ENCODE measurements at places on chromosomes 1 and 21. TPM values are rescaled to one million over a fixed set of nuclear protein-coding genes. Genes with fewer than 3 reads are reported as not detected.

The ATP1A4 gene
- polyA plus RNA-seq: 0.11 TPM

GRCh38 chr1:168907786-168908348 lies 178.9 kb upstream of the DPT start:
- DNase-seq: no peak

DNA sequence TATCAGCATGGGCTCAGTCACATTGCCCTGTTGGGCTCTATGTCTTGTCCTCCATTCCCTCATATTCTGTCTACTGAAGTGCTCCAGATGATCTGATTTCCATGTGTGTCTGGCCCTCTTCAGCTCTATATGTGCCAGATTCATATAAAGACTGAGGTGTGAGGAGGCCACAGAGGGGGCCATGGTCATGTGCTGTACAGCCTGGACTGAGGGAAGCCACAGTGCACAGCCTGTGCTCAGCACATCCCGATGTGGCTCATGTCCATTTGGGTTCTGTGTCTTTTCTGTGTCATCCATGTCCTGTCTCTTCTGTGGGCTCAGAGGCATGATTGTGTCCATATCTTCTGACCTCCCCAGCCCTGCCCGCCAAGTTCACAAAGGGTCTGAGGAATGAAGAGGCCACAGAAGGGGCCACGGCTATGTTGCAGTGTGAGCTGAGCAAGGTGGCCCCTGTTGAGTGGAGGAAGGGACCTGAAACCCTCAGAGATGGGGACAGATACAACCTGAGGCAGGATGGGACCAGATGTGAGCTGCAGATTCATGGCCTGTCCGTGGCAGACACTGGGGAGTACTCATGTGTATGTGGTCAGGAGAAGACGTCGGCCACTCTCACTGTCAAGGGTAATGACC lies 97.0 kb downstream of the OBSCN start:
- DNase-seq: no peak

- no peak for DNase-seq
These were observed 1.0 kb upstream of the PRMT2 start for GRCh38 chr21:46634427-46634826.

GRCh38 chr1:158056498-158056897 lies 63.1 kb downstream of the KIRREL1 start:
- DNase-seq: no peak

DNA sequence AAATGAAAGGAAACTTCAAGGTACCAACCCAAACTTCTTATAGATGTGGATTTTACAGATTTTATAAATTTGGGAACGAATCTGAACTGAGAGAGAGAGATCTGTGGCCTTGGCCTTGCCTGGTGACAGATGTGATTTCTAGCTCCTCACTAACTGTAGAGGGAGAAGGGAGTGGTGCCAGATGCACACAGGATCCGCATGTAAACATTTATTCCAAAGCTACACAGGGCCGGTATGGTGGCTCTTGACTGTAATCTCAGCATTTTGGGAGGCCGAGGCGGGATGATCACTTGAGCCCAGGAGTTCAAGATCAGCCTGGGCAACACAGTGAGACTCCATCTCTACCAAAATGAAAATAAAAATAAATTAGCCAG lies 77.1 kb downstream of the PGBD5 start:
- no peak for DNase-seq

GRCh38 chr1:65399003-65399402 lies 21.5 kb upstream of the LEPR start:
- no peak for DNase-seq

DNA sequence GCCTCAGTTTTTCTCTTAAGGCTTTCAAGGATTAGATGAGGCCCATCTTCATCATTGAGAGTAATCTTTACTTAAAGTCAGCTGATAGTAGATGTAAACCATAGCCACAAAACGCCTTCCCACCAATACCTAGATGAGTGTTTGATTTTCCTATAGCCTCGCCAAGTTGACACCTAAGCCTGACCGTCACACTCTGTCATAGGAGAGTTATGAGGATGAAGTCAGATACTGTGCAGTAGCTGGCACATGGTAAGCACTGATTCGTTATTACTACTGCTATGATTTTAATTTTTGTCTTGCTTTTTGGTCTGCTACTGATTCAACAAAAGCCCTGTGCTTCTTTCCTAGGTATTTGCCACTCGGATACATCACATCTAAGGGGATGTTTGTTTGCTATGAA lies 395.5 kb downstream of the RPS6KC1 start:
- DNase-seq: no peak
